ENCODE measurements at places on chromosomes 11 and 22. TPM values are rescaled to one million over a fixed set of nuclear protein-coding genes. Genes with fewer than 3 reads are reported as not detected.

DNA sequence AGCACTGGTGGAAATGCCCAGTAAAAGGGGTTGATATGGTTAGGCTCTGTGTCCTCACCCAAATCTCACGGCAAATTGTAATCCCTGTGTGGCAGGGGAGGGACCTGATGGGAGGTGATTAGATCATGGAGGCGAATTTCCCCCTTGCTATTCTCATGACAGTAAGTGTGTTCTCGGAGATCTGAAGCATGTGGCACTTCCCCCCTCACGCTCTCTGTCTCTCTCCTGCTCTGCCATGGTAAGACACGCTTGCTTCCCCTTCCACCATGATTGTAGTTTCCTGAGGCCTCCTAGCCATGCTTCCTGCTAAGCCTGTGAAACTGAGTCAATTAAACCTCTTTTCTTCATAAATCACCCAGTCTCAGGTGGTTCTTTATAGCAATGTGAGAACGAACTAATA is 37.4 kb downstream of the PACSIN2 start:
- H3K36me3 ChIP-seq, result no peaks in the 10 kb centered on the region
- no peak overlapping the region for H3K27ac ChIP-seq
- H3K27me3 ChIP-seq, result no peaks in the 10 kb centered on the region
- H3K4me3 ChIP-seq, result no peak overlapping the region
- peaks cover 17% of the 10 kb centered on the region for H3K4me1 ChIP-seq

- H3K4me1 ChIP-seq, result no peaks in the 10 kb centered on the region
- H3K36me3 ChIP-seq, result peaks cover 9% of the 10 kb centered on the region
- H3K27ac ChIP-seq, result no peak overlapping the region
Measured at GRCh38 chr11:58628446-58628845, 6.0 kb downstream of the CNTF start.

DNA sequence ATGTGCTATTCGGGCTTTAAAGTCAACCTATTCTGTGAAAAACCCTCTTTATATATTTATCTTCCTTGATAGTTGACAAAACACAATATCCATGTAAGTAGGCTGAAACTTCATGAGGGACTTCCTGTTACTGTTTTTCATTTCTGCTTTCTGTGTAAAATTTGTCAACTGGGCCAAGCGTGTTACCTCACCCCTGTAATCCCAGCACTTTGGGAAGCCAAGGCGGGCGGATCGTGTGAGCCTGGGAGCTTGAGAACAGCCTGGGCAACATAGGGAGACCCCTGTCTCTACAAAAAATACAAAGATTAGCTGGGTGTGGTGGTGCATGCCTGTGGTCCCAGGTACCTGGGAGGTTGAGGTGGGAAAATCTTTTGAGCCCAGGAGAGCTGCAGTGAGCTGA is 66.5 kb upstream of the SLC25A18 start:
- no peak overlapping the region for H3K4me3 ChIP-seq
- no peaks in the 10 kb centered on the region for H3K4me1 ChIP-seq
- no peak for DNase-seq
- H3K27ac ChIP-seq, result no peak overlapping the region
- no peaks in the 10 kb centered on the region for H3K27me3 ChIP-seq

GRCh38 chr22:49334976-49335375 is 492.7 kb downstream of the BRD1 start:
- DNase-seq, result no peak
- H3K4me1 ChIP-seq, result no peaks in the 10 kb centered on the region
- H3K4me3 ChIP-seq, result no peak overlapping the region
- H3K27me3 ChIP-seq, result no peaks in the 10 kb centered on the region

Gene VPREB3
- polyA plus RNA-seq, result 1.3 TPM

Gene SPTBN2
- 69.8 TPM for polyA plus RNA-seq
